ENCODE measurements at places on chromosomes 1 and 21.

DNA sequence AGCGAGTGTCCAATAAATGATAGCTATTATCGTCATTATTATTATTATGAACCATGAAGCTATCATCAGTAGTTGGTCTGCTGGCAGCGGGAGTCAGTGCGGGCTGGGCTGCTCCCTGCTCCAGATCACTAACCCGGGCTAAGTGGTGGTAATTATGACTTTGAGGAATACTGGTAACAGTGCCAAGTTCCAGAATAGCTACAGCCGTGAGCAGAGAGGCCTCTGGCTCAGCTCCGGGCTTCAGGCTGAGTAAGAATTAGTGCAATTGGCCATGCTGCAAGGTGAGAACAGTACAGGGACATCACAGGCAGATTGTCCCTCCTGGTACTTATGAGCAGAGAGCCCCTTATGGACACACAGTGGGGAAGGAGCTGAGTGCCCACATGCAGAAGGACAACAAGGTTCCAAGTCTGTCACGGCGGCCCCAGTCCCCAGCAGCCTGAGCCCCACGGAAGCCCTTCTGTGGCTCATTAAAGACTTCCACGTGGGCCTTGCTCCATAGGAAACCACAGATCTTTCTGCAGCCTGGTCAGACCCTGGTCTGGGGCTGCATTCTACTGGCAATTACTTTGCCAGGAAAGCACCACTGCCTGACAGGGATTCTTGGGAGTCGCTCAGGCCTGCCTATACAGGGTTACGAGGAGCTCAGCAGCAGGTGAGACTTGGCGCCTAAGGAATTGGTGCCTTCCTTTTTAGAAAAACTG is 235.1 kb downstream of the RRAGC start:
- DNase-seq: no peak

DNA sequence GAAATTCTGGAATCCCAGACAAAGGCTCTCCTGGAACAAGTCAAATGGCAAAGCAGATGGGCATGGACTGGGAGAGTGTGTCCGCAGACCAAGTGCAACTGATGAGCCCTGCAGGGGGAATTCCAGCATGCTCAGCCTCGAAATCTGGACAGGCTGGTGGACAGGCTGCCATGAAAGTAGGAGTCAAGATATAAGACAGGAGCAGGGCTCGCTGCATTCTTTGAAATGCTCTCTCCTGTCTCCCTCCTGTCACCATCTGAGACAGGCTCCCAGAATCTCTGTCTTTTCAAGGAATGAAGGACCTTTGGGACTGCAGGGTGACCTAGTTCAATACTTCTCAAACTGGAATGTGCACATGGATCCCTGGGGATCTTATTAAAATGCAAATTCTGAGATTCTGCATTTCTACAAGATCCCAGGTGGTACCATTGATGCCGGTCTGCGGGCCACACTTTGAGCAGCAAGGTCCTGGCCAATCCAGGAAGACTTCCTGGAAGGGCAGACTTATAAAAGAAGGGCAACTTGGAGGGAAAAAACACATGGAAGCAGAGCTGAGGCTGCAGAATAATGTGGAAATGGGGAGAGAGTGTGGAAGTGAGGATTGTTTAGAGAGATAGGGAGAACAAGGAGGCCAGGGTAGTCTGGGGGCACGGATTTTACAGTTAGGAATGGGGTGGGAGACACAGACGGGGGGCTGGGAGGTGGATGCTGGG is 29.8 kb downstream of the TNNT2 start:
- DNase-seq: no peak

DNA sequence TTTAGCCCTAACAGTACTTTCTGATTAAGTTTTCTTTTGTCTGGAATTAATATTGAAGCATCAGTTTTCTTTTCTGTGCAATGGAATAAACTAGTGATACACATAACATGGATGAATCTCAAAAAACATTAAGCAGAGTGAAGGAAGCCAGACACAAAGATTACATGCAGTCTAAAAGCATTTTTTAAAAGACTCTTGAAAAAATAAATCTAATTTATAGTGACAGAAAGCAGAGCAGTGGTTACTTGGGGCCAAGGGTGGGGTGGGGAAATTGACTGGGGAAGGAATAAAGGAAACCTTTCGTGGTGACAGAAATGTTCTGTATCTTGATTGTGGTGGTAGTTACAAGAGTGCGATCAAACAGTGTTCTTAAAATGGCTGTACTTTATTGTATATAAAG is 20.2 kb upstream of the ST6GALNAC3 start:
- DNase-seq: no peak

DNA sequence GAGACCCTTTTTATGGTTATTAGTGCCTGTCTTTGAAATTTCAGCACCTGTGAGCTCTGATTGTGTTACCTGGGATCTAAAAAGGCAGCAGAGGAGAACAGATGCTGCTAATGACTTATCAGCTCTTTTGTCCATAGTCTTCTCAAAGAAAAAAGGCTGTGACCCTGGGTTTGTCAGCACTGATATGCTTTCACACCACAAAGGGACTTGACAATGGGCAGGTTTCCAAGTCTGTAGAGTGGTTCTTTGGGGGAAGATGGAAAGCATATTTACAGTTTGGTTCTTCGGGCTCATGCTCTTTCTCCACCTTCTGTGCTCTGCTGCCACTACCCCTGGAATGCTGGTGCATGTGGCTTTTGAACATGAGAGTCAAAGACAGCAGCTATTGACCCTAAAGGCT is 32.0 kb downstream of the DNAJC6 start:
- no peak for DNase-seq

DNA sequence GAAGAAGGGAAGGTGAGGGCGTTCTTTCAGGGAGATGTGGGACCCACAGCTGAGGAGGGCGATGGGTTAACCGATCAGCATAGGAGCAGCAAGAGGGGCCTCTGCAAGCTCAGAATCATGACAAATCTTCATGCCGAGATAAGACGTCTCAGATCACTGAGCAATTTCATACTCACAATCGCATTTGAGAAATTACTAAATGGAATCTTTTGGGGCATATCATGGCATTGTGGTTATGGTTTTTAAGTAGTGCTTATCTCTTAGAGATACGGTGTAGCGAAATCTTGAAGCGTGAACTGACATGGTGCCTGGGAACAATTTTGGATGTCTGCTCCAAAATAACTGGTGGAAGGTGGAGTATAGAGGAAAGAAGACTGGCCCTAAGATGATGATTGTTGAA is 6.2 kb downstream of the TNNT2 start:
- DNase-seq: no peak

GRCh38 chr1:178417858-178418257 is 78.9 kb downstream of the CLEC20A start:
- no peak for DNase-seq

- DNase-seq: no peak
Observed at GRCh38 chr1:18539171-18539570, 58.4 kb downstream of the KLHDC7A start.

DNA sequence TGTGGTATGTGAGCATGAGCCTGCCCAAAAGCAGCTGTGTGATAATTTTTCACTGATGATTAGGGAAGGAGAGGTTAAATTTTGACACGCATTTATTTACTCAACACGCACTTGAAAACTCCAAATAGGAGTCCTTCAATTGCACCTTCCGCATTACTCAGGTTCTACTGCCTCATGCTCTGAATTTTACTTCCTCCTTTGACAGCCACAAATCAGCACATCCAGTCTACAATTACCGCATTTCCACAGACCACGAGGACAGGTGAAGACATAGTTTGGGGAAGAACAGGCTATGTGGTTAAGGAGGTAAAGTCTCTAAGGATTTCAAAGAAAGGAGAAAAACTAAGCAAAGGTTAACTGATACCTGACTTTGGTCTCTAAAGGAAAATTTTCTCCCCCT is 2.6 kb downstream of the CAPN8 start:
- no peak for DNase-seq

DNA sequence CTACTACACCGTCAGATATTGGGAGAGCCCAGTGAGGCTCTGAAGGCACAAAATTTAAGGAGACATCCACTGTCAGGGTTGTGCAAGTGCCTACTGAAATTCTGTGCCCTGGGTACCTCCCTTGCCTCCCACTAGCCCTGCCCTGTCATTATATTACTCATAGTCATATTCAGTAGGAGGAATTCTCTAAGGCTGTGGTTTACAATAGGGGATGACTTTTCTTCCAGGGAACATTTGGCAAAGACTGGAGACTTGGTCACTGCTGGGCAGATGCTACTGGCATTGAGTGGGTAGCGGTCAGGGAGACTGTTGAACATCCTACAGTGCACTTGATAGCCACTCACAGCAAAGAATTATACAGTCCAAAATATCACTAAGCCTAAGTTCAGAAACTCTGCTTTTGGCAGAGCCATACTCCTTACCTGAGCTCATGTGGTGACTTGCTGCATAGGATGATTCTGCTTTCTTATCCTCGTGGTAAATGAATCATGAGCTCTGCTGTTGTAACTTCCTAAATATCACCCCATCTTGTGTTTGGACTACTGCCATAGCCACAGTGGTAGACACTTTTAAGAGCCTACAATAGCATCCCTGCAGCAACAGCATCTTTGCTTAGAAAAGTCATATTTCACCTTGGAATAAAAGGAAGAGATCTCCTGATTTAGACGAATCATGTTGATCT is 563.4 kb upstream of the PLXNA2 start:
- no peak for DNase-seq

- no peak for DNase-seq
Observed at GRCh38 chr1:5768014-5768413, 224.2 kb downstream of the NPHP4 start.

DNA sequence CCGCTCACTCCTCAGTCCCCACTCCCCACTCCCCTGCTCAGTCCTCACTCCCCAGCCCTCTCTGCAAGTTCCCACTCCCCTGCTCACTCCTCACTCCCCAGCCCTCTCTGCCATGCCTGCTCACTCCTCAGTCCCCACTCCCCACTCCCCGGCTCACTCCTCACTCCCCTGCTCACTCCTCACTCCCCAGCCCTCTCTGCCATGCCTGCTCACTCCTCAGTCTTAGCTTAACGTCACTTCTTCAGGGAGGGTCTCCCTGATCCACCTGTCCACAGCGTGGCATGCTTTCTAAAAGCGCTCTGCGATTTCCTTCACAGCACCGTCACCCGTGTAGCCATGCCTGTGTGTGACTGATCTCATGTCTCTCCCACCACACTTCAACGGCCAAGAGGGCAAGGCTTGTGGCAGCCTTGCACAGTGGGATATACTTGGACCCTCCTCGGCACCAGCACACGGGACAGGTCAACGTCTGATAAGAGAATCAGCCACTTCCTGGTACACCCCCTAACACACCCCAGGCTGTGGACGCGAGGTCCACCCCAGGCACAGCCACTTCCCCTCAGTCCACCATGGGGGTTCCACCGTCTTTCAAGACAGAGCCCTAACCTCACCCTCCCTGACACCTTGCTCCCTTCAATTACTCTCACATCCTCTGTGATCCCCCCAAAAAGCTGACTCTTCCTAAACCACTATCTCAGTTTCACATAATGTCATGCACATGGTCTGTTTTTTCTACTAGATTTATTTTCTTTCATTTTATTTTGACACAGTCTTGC is 14.0 kb downstream of the PRDM15 start:
- DNase-seq: no peak

DNA sequence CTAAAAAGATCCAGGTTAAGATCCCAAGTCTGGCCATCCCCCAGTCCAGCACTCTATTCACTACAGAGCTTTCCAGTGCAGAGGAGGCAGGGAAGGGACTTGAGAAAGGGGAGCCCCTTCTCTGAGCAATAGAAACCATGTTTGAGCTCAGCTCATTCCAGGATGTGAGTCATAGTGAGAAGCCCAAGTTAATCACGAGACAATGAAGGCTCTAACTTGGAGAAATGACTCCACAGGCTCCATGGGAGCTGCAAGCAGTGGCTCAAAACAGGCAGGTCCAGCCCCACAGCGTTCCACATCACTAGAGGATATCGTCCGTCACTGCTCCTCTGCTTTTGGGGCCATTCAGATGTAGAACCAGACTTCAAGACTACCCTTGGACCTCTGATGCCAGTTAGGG is 59.1 kb downstream of the CAMK2N1 start:
- DNase-seq: no peak

GRCh38 chr1:177302357-177303044 is 131.7 kb downstream of the BRINP2 start:
- no peak for DNase-seq

DNA sequence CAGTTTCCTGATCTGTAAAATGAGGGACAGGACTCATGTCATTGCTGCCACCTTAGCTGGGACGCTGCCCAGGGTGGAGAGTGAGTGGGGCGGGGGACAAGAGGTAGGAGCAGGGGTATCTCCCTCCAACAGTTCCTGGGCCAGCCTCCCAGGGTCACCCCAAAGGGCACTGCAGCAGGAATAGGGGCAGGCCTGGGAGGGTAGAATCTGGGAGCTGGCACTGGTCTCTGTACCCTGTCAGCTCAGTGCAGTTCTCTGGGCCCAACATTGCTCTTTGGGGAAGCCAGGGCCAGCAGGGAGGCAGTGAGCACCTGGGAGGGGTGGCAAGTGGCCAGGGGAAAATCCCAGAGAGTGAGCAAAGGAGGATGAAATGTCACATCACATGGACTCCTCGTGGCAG is 55.8 kb downstream of the ELK4 start:
- DNase-seq: no peak

- DNase-seq: no peak
Observed at GRCh38 chr1:180415985-180416633, 86.3 kb downstream of the ACBD6 start.

- DNase-seq: no peak
Observed at GRCh38 chr1:93822730-93823425, 56.1 kb downstream of the DNTTIP2 start.

- DNase-seq: peak; percentile 19
Observed at GRCh38 chr1:209674957-209675564, at the start of gene G0S2. Gene G0S2, plus strand, starts transcription at chr1:209675412. Its CDS starts 273 bp downstream, at chr1:209675685.

- DNase-seq: no peak
Observed at GRCh38 chr1:31723828-31724359, 20.1 kb upstream of the COL16A1 start.

DNA sequence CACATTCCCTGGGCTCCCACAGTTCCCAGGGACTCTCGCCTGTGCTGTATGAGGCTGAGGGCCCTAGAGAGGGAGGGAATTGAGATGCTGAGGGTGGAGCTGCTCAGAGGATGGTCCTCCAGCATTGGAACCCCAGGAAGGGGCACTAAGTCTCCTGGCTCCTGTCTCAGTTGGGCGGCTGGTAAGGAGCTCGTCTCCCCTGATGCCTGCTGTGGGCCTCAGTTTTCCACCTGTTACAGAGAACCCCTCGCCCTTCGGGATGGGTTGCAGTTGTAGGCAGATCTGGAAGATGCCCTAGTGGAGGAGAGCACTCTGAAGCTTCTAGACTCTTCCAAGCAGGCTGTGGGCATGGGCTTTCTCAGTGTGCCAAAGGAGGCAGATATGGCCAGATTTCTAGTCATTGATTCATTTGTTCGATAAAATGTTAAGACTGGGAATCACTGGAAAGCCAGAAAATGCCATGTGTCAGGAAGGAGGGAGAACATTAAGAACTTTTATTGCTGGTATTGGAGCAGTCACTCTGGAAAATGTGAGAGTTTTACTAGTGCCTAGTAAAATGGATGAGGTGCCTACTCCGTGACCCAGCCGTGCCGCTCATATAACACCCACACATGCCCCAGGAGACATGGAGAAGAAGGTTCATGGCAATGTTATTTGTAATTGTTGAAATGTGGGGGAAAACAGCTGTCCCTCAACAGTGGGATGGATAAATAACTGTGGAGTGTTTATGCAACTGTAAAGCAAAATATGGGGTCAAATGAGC is 828 bp upstream of the MYBPH start:
- DNase-seq: no peak

All from stimulated activated CD4-positive, alpha-beta T cell treated with anti-CD3 and anti-CD28 coated beads, Interleukin-2, amount 100 ng/mL, for 4 hours (primary cell).